ENCODE measurements at places on chromosomes 16 and 17.

DNA sequence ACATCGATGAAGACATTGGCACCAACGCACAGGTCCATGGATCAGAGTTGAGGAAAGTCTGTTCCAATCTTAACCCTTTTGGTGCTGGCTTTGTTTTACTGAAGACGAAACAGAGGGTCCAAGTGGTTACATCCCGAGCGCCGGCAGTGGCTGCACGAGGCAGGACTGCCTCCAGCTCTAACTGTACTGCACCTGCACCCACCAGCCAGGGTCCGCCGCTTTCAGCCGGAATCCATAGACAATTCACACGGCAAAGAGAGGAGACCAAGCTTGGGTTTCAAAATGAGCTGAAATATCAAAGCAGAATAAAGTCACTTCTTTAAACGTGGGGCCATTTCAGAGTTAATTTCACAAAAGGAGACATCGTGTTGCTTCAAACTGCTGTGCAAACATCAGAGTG, 21.2 kb upstream of the ZC3H18 start:
- DNase-seq: no peak

- DNase-seq: peak; percentile 78
Observed at GRCh38 chr16:57192720-57193486, 6.8 kb downstream of the RSPRY1 start.

DNA sequence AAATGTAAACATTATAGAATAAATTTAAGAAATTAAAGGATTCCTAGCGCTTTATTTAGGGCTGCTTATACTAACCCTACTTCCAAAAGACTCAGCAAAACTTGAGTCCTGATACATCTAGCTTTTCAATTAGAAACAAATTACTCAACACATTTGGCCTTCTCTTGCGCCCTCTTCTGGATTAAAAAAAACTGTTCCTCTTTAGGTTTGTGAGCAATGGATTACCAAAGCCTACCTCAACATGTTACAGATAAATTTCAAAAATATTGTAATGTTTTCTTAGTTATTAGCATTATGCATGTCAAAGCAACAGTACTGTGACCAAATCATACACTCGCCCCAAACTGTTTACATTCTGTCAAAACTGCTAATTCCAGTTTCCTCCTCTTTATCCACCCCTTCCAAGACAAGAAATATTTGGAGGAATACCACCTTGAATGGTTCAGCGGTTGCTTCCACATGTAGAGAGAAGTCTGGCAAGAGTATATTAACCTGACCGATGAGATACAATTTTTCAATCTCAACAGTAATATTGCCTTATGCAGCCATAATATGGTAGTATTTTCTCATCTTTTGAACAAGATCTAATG, 2.7 kb downstream of the NUFIP2 start:
- DNase-seq: peak; percentile 66

- peak; percentile 25 for DNase-seq
Observed at GRCh38 chr16:81315271-81316175, 761 bp downstream of the GAN start.

DNA sequence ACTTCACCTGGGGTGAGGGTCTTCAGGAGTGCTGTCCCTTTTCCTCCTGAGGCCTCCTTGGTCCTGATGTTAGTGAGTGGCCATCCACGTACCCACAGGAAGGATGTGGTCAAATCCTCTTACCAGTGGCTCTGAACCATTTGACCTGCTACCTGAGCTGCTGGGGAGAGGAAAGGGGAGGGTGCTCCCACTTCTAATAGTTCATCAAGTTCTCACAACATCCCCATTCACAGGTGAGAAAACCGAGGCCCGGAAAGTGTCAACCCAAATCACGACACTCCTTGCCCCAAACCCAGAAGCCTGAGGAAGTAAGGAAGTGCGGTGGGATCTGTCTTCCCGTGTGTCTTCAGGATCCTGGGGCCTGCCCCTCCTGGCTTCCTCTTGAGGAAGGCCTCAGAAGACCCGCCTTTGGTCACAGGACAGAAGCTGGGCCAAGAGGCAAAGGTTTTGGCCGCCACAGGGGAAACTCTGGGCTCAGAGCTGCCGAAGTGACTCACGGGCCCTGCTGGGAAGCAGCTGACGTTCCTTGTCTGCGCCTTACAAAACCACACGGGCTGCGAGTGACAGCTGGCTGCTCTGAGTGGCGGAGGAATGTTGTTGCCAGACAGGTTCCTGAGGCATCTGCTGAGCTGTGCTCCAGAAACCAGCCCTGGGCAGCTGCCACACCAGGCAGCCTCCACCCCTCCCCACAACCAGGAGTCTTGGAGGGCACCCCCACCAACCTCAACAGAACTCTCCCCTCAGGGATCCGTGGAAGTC, 13.9 kb upstream of the KIFC3 start:
- DNase-seq: peak; percentile 93

DNA sequence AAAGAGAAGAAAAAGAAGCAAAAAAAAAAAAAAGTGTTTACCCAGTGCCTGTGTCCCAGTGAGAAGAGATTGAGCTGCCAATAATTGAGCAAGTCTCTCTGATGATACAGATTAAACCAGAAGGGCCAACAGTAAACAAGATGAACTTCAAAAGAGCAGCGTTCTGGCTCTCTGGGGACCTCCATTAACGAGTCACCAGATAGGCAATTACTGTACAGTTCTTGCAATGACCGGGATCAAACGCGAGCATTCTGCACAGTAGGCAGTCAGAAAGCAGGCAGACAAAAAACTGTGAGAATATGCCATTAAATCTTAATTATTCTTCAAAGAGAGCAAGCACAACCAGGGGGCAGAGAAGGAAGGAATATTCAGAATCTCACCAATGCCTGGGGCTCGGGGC, 626.1 kb downstream of the TMEM114 start:
- no peak for DNase-seq

GRCh38 chr17:8975091-8975725, 9.7 kb upstream of the PIK3R5 start:
- DNase-seq: no peak

All from fibroblast of upper back skin (primary cell).